ENCODE measurements at places on chromosomes 6 and 20.

DNA sequence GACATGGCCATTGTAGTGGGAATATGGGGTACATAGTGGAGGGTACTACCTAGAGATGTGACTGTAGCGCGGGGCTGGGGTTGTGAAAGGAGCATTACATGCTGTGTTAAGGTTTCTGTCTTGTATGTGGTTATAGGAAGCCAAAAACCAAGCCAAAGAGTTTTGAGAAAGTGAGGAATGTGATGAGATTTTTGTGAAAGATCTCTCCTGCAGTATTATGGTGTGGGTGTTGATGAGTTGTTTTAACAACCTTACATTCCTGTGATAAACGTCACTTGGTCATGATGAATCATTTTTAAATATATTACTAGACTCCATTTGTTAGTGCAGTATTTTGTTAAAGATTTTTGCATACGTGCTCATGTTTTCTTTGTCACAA is 48.9 kb downstream of the ZFAND3 start:
- no peak for DNase-seq

DNA sequence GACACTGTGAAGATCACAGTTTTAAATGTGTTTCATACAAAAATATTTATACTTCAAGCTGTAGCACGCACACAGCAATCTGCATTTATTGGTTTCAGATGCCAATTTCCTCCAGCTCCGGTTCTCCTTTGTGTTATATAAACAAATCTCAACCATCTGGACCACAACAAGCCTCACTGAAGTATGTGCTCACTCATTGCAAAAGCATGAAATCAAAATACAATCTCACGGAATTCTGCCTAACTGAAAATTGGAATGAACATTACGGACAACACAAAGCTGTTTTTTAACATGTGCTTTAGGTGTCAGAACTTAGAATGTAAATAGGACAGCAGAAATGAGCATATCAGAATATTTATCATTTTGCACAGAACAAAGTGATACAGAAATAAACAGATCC is 38.0 kb downstream of the RCAN2 start:
- DNase-seq = no peak

GRCh38 chr6:41960028-41960427 is 18.4 kb upstream of the CCND3 start:
- DNase-seq = no peak

DNA sequence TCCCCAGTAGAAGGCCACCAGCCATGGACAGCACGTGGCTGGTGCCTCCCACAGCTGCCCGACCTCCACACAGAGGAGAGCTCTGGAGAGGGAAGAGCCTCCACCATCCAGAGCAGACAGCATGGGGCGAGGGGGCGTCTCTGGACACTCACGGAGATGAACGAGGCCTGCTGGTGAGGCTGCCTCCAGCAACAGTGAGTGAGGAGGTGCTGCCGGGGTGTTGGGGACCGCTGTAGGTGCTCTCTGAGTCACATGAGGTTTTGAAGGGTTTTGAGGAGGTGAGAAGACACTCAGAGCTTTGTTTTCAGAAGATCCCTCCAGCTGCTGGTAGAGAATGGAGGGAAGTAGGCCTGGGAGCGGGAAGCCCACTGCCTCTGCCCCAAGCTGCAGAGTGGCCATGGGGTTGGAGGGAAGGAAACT is 65.6 kb downstream of the THBS2 start:
- DNase-seq = no peak

GRCh38 chr6:35173427-35174087 is 32.4 kb upstream of the TCP11 start:
- DNase-seq = no peak

DNA sequence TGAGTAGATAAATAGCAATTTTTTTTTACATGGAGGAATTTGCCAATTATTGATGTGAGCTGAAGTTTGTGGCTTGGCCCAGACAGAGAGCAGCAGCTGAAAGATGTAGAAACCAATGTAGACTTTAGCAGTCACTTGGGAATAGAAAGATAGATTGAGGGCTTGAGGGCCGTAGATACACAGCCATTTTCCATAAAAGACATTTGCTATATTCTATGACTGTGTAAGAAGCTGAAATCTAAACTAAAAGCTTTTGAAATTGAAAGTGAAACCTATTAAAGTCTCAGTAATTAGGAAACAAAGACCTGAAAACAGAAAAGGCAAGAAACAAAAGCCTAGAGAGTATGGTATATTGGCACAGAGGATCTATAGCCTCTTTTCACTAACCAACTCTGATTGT is 332.7 kb downstream of the CENPW start:
- no peak for DNase-seq

- peak; percentile 68 for DNase-seq
Measured at GRCh38 chr20:32252189-32252588, 25.3 kb upstream of the KIF3B start.

DNA sequence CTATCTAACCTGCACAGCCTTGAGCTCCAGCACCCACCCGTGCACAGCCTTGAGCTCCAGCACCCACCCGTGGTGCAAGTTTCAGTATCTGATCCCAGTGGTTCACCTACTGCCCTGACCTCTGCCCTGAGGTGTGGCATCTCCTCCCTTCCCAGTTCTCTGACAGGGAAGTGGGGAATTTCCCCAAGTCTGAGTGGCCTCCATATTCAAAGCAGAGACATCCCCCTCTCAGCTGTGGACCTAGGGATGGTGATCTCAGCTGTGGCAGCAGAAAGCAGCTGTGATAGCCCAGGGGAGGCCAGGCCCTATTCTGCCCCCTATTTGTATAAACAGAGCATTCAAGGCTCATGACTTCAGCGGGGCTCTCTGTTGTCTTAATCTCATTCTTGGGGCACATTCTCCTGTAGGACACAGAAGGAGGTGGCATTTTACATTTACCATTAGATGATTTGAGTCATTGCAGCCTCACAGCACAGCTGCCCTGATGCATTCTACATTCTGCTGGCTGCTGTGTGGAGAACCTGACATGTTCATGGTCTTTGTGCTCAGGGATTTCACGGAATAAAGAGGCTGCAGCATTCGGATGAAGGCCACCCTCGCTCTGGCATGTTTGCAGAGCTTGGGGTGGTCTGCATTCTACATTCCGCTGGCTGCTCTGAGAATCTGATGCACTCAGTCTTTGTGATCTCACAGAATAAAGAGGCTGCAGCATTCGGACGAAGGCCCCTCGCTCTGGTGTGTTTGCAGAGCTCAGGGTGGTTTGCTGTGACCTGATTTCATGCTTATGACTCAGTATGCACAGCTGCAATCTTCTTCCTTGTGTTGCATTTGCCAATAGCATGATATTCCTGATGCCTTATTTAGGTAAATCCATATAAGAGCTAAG is 16.9 kb downstream of the GPR31 start:
- DNase-seq = no peak
